ENCODE measurements at places on chromosomes 16 and 17. TPM values are rescaled to one million over a fixed set of nuclear protein-coding genes. Genes with fewer than 3 reads are reported as not detected.

Gene PRR15L
- 3.3 TPM for total RNA-seq

Gene NGFR
- total RNA-seq, result 1.1 TPM

Gene STAT5A
- 8.0 TPM for total RNA-seq

Gene MYLK3
- 0.03 TPM for total RNA-seq

Gene DUSP3
- total RNA-seq, result 59.8 TPM

Gene TTYH2
- 1.8 TPM for total RNA-seq

Gene IFT20
- total RNA-seq, result 52.2 TPM

Gene ODAD4
- 1.2 TPM for total RNA-seq

Gene OR1E2
- not detected for total RNA-seq

Gene SENP3
- total RNA-seq, result 95.8 TPM

Gene MIF4GD
- 40.6 TPM for total RNA-seq

Gene NAGS
- 1.4 TPM for total RNA-seq

Gene PTRH2
- total RNA-seq, result 97.9 TPM

Gene MAPT
- total RNA-seq, result 1.8 TPM

Gene CACNG3
- not detected for total RNA-seq

Gene HYDIN
- 0.45 TPM for total RNA-seq

Gene TSPAN10
- total RNA-seq, result 5.4 TPM

Gene TADA2A
- total RNA-seq, result 12.5 TPM

Gene KRTAP2-2
- not detected for total RNA-seq

Gene CDH5
- total RNA-seq, result 0.15 TPM

Gene TMEM92
- 14.6 TPM for total RNA-seq

Gene RASD1
- total RNA-seq, result 4.9 TPM

Gene GINS2
- 28.5 TPM for total RNA-seq

Gene DNAAF8
- 1.4 TPM for total RNA-seq

Gene MT1F
- total RNA-seq, result 20.1 TPM

Gene ZNF423
- total RNA-seq, result 0.07 TPM

Gene ARHGAP44
- total RNA-seq, result 2.3 TPM

Gene RAB34
- 235 TPM for total RNA-seq

Gene KRT9
- total RNA-seq, result not detected

Gene ABCA6
- not detected for total RNA-seq

Gene HIGD1B
- total RNA-seq, result not detected

Gene PLLP
- total RNA-seq, result 1.7 TPM

Gene TMC7
- total RNA-seq, result 5.3 TPM

Gene TMC8
- 0.22 TPM for total RNA-seq

Gene SCIMP
- total RNA-seq, result not detected

Gene PIRT
- not detected for total RNA-seq

Gene KRTAP4-1
- 0.08 TPM for total RNA-seq

Gene SLC7A6OS
- total RNA-seq, result 9.4 TPM

Gene ATXN1L
- total RNA-seq, result 17.0 TPM

Gene SMTNL2
- 0.74 TPM for total RNA-seq

Gene C16orf86
- 0.13 TPM for total RNA-seq

Gene UNC13D
- total RNA-seq, result 5.8 TPM

Gene MBTPS1
- 45.3 TPM for total RNA-seq

Gene CLEC10A
- total RNA-seq, result not detected

Gene KRTAP3-3
- not detected for total RNA-seq

Gene STX4
- 49.2 TPM for total RNA-seq

Gene ZPBP2
- total RNA-seq, result not detected

Gene KRTAP1-5
- total RNA-seq, result not detected

Gene OSGIN1
- total RNA-seq, result 15.7 TPM

Gene C16orf87
- 6.6 TPM for total RNA-seq

Gene C16orf74
- 17.7 TPM for total RNA-seq

Gene ARL5C
- total RNA-seq, result not detected

Gene GLP2R
- total RNA-seq, result 9.1 TPM

Gene KIF22
- 94.5 TPM for total RNA-seq

Gene POLR3K
- 31.2 TPM for total RNA-seq

Gene GLTPD2
- not detected for total RNA-seq

Gene SLC16A13
- 8.7 TPM for total RNA-seq

Gene SLC47A1
- 20.1 TPM for total RNA-seq
